ENCODE measurements at places on chromosomes 3 and 15.
A peak's percentile ranks its signal among the peaks of the same experiment; 100 is the strongest.

DNA sequence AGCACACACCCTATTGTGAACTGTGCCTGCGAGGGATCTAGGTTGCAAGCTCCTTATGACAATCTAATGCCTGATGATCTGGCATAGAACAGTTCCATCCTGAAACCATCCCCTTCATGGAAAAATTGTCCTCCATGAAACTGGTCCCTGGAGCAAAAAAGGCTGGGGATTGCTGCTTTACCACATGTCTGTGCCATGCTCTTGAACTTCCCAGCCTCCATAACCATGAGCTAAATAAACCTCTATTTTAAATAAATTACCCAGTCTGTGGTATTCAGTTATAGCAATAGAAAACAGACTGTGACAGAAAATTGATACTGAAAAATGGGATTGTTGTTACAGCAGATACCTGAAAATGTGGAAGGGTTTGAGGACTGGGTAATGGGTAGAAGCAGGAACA, 162.7 kb downstream of the RAB11A start:
- no peak for DNase-seq

DNA sequence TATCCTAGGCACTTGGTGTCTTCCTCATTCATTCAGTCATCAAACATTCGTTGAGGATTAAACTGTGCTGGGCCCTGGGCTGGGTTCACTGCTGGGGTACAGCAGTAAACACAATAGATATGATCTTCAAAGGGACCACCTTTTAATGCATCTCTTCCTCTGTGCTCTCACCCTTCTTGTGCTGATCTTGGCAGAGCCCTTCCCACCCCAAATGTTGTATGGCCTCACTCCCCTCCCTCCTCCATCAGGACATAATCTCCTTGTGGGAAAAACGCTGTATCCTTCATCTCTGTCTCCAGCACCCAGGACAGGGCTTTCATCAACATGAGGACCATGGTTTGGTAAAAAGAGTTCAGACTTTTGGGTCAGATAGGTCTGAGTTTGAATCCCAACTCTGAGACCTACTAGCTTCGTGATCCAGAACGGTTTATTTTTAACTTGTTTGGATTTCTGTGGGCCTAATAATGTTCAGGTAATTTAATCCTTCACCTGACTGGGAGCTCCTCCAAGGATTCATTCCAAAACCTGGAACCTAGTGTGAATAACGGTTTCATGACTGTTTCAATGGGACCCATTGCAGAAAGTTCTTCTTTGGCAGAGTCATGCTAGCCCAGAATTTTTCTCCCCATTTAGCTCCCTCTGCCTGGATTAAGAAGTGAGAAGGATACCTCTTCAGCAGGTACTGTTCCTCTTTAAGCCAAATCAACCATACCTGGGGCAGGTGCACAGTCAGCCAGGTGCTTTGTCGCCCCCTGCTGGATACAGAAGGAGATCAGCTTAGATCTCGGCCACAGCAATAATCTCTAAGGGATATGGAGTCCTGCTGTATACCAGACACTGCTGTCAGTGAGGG, 5.2 kb upstream of the WNT7A start:
- peak; percentile 17 for DNase-seq

- peak; percentile 49 for DNase-seq
Measured at GRCh38 chr15:42704492-42704926, 32.4 kb downstream of the CDAN1 start.

DNA sequence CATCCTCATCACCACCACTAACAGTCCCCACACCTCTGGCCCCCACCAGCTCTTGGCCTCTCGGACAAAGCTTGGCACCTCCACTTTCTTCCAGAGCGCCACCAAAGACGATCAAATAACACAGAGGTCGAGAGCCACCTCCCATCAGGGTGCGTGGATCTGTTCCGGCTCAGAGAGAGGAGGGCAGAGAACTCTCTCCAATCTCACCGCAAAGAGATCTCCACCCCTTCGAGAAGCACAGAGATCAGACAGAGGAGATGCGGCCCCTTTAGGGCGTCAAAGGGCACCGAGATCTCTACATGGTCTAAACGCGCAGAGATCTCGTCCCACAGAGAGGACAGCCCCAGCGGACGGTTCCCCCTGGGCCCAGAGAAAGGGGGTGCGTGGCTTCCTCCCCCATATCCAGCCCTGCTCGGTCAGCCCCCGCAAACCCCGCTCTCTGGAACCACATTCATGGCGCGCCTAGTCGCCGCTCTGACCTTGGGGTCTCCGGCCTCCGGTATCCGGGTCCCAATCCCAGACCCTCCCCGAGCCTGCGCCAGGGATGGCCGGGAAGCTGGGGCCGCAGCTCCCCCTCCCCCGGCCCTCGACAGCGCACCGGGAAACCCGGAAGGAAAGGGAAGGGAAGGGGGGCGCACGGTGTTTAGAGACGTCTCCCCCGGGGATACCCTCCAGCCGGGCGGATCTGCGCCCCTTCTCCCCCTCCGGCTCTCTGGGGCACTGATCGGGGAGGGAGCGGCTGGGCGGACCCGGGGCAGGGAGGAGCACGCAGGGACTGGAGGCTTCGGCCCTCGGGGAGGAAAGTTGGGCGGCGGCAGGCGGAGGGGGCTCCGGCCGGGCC, 608 bp downstream of the SCN5A start:
- DNase-seq, result no peak

DNA sequence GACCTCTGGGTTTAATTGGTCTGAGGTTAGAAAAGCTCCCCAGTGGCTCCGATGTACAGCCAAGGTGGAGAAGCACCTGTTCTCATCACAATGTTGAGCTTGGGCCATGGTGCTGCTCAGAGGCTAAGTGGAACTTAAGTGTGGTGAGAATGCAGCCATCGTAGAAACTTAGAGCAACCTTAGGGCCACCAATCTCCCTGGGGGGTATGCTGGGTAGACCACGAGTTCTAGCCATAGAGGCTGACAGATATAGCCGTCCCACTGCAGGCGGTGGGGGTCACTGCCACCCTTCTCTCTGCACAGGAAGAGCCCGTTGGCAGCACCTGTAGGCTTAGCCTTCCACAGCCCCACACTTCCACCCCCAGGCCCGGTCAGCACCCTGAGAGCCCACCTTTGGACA, 38.0 kb downstream of the MGLL start:
- no peak for DNase-seq

DNA sequence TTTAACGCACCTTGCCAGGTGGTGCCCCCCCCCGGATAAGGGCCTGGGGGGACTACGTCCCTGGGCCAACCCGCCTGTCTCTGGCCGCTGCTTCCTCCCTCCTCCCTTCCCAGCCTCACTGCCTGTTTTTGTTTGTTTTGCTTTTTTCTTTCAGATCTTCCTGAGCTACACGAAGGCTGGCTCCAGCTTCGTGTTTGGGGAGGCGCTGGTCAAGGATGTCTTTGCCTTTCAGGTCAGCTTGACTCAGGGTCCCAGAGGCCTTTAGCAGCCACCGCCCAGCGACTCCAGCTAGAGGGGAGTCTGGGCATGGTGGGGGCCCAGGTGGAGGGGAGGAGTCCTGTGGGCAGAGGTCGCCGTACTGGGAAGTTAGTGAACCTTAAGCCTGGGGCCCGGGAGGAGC, 24.1 kb downstream of the SLC28A1 start:
- DNase-seq, result no peak

GRCh38 chr3:58645726-58646125, 20.8 kb downstream of the FAM3D start:
- DNase-seq, result no peak
